SJSA1 (cell line): ENCODE measurements at places on chromosomes 12 and 14. TPM values are rescaled to one million over a fixed set of nuclear protein-coding genes. Genes with fewer than 3 reads are reported as not detected.

Gene NYNRIN
- 0.87 and 1.2 TPM in 2 replicates for total RNA-seq

- DNase-seq, result no peak
- no peak overlapping the region for H3K27ac ChIP-seq
- H3K36me3 ChIP-seq, result no peaks in the 10 kb centered on the region
- H3K27me3 ChIP-seq, result no peaks in the 10 kb centered on the region
- H3K4me1 ChIP-seq, result peaks cover 2% of the 10 kb centered on the region
These were observed 6.8 kb upstream of the KERA start for GRCh38 chr12:91064640-91065039.

DNA sequence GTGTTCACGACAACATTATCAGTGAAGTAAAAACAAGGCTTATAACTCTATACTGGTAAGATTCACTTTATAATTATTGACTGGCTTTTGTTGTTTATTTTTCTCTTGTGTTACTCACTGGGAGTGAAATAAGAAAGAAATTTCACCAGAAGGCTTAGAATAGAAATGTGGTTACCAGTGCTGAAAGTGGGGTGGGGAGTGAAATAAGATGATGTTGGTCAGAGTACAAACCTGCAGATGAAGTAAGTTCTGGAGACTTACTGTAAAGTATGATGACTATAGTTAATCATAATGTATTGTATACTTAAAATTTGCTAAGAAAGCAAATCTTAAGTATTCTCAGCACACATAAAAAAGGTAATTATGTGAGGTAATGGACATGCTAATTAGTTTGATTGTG lies 198.4 kb downstream of the KLHL28 start:
- H3K27ac ChIP-seq, result no peak overlapping the region
- H3K4me1 ChIP-seq, result no peaks in the 10 kb centered on the region
- no peaks in the 10 kb centered on the region for H3K27me3 ChIP-seq

- H3K27me3 ChIP-seq, result no peaks in the 10 kb centered on the region
- no peak overlapping the region for H3K4me3 ChIP-seq
- no peak overlapping the region for H3K27ac ChIP-seq
- no peaks in the 10 kb centered on the region for H3K4me1 ChIP-seq
- no peak for DNase-seq
These were observed 62.4 kb upstream of the PSMC1 start for GRCh38 chr14:90193925-90194324.
